Renal cortex interstitium (tissue), 15 donors: ENCODE measurements at places on chromosomes 2 and 18. TPM values are rescaled to one million over a fixed set of nuclear protein-coding genes. Genes with fewer than 3 reads are reported as not detected.

DNA sequence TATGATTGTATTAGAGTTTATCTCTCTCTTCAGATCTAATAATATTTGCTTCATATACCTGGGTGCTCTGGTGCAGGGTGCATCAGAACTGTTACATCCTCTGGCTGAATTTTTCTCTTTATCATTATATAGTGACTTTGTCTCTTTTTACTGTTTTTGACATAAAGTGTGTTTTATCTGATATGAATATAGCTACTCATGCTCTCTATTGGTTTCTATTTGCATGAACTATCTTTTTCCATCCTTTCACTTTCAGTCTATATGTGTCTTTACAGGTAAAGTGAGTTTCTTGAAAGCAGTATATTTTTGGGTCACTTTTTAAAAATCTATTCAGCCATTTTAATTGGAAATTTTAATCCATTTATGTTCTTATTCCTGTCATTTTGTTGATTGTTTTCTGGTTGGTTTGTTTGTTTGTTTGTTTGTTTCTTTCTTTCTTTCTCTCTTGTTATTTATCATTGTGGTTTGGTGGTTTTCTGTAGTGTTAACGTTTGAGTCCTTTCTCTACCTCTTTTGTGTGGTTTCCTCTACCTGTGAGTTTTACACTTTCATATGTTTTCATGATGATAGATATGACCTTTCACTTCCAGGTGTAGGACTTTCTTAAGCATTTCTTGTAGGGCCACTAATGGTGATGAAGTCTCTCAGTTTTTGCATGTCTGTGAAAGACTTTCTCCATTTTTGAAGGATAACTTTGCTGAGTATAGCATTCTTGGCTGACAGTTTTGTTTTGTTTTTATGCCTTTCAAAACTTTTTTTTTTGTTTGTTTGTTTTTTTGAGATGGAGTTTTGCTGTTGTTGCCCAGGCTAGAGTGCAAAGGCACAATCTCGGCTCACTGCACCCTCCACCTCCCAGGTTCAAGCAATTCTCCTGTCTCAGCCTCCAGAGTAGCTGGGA is 54.9 kb downstream of the CCNT2 start:
- no peak for DNase-seq

Gene ABCG8
- 0.75 TPM for polyA plus RNA-seq

GRCh38 chr2:212538305-212539071 is at the start of gene ERBB4:
ERBB4 (minus strand) TSS chr2:212538802; CDS start chr2:212538530, 272 bp downstream.
- DNase-seq = peak; percentile 17

- no peak for DNase-seq
Observed at GRCh38 chr2:143397884-143398614, 268.8 kb downstream of the ARHGAP15 start.

Gene ATP6V1B1
- polyA plus RNA-seq = 70.7 TPM
